ENCODE measurements at places on chromosomes 3 and 15.
A peak's percentile ranks its signal among the peaks of the same experiment; 100 is the strongest.

DNA sequence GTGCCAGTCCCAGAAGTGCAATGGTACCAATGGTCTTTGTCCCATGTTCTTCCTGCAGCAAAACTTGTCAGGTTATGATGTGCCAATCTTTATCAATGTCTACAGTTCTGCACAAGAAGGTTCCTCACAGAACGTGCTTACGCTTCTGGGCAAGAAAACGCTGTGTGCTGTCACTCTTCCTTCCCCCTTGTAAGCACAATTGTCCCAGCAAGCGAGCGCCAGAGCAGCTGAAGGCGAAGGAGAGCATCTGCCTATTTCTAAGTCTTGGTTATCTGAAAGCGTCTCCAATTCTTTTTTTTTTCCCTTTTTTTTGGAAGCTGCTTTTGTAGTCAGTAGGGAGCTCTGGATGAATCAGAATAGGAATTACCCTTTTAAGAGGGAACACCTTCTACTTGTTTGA, 514.4 kb downstream of the FGF12 start:
- DNase-seq, result no peak

DNA sequence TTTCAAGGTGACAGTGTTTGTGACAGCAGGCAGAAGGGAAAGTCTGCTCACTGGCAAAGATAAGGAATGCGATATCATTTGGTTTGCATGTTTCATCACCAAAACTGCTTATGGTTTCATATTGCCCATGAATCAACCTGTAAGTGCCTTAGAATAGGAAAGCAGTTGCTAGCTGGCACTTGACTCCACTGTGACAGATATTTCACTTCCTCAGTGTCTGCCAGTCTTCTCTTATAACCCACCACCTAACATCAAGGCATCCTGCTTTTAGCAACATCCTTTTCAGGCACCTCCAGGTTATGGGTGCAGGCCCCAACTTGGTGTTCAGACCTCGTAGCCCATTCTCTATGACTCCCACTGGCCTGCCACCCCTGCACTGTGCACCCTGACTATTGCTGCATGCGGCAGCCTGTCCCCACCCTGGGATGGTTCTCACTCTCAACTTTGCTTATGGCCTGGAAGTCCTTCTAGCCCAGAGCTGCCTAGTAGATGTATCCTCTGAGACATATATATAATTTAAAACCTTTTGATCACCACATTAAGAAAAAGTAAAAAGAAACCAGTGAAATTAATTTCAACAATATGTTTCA, 154.4 kb upstream of the RARB start:
- no peak for DNase-seq

DNA sequence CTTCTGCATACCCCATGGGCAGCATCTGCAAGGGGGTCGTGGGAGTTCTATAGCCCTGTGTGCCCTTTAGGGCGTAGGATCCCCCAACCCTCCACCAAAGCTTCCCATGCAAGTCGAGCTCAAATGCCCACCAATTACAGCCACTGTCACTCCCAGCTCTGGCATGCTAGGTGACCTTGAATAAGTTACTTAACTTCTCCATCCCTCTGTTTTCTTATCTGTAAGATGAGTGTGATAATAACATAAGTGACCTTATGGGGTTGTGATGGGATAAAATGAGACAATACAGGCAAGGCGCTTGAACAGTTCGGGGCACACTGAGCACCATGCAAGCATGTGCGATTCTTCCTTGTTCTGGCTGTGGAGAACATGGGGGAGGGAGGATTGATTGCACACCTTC, 74.8 kb upstream of the POMGNT2 start:
- no peak for DNase-seq

DNA sequence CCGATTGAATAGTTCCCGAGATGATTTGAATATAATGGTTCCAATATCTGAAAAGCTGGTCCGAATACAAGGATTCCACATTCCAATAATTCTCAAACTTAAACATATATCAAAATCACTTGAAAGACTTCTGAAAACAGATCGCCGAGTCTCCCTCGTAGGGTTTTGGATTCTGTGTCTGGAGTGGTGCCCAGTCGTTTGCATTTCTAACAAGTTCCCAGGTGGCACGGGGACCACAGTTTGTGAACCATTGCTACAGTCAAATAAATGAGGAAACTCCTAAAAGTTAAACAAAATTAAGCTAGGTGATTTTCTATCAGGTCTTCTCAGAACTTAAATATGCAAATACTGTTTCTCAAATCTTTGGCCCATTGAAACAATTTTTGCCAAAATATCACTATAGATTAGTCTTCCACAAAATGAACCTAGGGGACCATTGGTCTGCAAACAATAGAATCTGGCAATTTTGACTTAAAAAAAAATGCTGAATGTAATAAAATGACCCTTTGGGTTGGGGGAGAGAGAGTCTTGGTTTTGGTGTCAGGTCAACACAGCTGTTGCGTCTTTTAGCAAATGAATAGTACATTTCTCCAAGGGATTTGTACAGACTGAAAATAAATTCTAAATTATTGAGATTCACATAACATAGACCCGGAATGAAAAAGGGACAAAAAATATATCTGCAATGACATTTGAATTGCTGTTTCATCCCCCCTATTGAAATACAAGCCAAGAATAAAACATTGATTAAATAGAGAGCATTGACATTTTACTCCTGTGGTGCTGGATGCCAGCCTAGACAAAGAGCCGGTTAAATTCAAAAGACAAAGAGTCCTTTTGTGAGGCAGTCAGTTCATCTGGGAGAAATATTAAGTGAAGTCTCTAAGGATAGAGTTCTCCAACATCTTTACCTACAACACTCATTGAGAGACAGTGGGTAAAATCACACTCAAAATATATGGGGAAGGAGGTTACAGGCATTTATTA, 175.7 kb upstream of the ADAMTS9 start:
- DNase-seq, result no peak

DNA sequence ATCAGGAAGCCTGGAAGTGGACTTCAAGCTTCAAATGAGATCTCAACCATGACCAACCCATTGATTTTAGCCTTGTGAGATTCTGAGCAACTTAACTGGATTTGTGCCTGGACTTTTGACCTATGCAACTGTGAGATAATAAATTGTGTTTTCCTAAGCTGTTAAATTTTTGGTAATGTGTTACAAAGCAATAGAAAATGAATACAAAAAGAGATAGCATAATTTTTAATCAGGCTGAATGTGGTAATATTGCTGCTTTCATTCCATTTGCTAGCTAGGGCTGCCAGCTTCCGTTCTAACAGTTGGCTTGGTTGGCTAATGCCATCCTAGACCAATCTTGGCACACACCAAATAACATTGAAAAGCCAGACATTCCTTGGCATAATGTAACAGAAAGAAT, 12.2 kb downstream of the PROS1 start:
- DNase-seq, result no peak

DNA sequence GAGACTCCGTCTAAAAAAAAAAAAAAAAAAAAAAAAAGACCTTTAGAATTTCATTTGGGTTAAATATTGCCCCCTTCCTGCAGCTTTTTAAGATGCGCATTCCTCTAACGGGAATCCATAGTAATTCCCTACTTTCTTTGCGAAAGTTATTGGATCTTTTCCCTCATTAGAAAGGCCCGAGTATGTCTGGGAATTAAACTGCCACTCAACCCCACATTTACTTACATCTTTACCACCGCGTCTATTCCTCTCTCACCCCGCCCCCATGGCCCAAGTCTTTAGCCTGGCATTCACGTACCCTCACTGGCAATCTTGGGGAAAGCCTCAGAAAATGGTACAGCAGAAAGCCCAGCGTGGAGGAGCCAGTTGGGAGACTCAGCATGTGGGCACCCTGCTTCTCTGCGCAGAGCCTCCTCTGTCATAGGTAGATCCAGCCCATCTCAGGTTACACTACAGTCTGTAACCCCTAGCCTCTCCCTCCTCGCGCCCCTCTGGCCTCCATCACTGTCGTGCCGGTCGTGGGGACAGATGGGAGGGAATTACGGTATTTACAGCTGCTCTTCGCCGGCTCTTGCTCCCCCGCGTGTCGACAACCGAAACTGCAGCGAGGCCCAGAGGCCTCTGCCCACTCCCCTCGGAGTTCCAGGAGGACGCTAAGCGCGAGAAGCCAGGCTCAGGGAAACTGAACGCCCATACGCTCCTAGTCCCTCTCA, 6.4 kb upstream of the ANKDD1A start:
- DNase-seq, result peak; percentile 79

- DNase-seq, result peak; percentile 20
Observed at GRCh38 chr3:126034481-126035361, 49.2 kb downstream of the SLC41A3 start.

GRCh38 chr3:14415501-14415900, 13.1 kb downstream of the SLC6A6 start:
- DNase-seq, result peak; percentile 86

DNA sequence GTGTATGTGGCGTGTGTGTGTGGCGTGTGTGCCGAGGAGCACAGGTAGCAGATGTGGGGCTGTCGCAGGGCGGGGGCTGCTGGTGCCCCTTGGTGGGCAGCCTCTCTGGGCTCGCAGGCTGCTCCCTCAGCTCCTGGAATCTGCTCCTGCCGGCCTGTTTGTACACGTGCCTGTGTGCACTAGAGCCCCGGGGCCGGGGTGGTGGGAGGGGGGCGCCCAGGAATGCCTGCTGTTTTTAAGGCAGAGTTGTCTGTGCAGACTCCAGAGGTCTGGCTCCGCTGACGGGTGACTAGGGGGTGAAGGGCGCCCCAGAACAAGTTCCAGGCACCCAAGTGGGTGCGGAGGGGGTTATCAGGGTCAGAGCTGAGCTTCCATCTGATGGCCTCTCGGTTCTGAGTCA, 112.2 kb downstream of the FBLN2 start:
- no peak for DNase-seq

- DNase-seq, result peak; percentile 84
Observed at GRCh38 chr3:54999159-54999558, 71.3 kb upstream of the LRTM1 start.

- no peak for DNase-seq
Observed at GRCh38 chr3:103894162-103894822, 1459.5 kb downstream of the ZPLD1 start.

- no peak for DNase-seq
Observed at GRCh38 chr15:51260202-51260601, 78.2 kb downstream of the CYP19A1 start.

- DNase-seq, result no peak
Observed at GRCh38 chr3:116980099-116980498, 270.5 kb downstream of the TUSC7 start.

DNA sequence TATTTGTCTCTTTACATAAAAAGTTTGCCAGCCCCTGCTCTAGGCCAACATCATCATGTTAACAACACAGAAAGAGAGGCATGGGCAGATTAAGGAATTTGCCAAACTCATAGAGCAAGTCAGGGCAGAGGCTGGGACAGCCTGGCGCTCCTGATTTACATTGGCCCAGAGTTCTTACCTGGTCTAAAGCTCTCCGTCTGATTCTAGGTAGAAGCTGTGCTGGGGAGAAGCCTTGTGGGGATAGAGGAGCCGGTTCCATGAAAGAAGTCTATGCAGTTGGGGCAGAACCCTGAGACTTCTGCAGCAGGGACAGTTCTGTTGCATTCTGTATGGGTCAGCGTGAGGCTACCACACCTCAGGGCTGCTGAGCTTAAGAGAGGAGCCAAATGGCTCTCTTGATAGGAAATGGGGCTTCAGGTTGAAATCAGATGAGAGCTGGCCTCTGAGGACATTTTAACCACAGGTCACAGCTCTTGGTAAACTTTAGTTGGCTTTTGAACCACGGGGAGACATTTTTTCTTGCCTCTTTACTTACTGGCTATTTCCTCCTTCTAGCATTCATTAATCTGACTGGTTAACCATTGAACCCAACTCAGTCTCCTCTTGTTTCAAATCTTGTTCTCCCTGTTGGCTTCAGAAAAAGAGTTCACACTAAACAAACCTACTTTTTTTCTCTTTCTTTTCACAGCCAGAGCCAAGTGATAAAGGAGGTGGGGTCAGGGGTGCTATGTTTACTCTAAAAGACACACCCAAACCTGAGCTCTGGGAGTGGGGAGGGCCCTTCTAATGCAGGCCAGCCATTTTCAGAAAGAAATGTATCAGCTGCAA, 250.7 kb downstream of the OPA1 start:
- no peak for DNase-seq
